ENCODE measurements at places on chromosomes 16 and 17.

DNA sequence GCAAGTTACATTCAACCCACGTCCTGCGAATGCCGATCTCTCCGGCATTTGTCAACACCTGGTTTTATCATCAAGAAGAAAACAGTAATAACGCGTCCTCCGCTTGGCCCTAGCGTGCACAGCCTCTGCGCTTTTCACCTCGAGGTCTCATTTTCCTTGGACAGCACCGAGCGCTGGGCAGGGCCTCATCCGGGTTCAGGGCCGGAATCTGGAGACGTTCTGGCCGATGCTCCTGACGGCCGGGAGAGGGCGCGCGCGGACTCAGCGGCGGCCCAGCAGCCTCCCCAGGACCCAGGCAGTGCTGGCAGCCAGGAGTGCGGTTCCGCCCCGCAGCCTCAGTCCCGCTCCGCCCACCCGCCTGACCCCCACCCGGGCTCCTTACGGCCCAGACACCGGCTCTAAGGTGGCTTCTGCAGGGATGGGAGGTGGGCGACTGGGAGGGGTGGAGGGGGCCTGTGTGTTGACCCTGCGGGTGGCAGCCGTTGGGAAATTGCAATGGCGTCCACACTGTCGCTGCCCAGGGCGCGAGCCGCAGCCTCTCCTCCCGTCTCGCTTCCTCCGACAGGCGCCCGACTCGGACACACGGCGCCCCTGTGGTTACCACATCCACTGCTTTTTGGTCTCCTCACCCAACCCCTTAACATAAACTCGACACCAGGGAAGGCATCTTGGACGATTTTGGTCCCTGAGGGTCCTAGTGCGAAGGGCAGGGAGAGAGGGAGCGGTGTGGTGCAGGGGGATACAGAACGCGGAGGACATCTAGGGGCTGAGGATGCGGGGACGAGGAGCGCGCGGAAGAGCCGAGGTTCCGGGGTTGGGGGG, 7.4 kb upstream of the FLYWCH1 start:
- DNase-seq = peak; percentile 86

DNA sequence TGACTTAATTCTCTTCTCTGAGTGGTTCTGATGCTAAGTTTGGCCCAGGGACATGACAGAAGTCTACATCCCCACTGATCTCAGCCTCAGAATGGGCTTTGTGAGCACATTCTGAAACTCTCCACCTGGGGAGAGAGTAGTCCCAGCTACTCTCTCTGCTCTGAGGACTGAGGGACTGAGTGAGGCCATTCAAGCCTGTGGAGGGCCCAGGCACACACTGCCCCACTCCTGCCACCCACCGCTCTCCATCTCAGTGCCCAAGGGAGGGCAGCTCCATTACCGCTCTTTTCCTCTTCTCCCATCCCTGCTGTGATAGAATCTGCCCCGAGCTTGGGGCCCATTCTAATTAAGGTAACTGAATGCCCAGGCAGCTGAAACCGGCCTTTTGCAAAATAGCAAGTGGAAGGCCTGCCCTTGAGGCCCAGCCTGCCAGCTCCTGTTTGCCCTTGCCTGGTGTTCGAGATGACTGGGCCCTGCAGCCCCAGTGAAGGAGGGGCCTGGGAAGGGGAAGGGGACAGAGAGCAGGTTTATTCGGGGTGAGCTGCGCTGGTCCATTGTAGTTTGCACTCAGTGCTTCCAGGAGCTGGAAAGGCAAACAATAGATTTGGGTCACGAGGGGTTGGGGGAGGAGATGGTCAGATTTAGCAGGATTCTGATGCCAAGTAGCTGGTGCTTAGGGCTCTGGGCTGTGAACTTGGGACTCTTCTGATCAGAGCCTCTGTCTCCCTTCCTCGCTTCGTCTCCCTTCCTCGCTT, 76.2 kb downstream of the RAB11FIP4 start:
- no peak for DNase-seq

DNA sequence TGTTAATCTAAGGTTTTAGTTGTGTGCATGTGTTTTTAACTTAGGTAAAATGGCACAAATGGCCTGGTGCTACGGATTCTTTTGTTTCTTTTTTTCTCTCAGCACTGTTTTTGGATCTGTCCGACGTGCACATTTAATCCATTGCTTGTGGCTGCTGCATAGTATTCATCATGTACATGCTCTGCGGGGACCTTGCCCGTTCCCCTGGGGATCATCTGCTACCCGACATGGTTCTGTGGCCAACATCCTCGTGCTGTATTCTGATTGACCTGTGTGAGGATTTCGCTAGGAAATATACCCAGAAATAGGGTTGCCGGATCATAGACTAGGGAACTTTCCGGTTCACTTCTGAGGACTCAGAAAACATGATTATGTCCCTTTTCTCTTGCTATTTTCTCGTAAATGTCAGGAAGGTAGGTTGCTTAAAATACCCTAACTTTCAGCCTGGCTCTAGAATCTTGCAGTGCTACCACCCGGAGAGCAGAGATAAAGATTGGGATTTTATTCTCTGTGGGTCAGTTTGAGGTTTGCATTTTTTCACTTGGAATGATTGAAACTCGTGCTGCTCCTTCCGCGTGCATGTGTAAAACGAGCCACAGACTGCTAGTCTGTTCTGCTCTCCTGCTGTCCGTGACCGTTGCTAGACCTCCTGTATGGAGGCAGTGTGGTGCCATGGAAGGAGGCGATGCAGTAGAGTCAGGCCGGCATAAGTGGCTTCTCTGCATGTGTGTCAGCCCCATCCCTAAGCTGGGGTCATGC, 42.9 kb downstream of the LDHD start:
- DNase-seq = no peak

DNA sequence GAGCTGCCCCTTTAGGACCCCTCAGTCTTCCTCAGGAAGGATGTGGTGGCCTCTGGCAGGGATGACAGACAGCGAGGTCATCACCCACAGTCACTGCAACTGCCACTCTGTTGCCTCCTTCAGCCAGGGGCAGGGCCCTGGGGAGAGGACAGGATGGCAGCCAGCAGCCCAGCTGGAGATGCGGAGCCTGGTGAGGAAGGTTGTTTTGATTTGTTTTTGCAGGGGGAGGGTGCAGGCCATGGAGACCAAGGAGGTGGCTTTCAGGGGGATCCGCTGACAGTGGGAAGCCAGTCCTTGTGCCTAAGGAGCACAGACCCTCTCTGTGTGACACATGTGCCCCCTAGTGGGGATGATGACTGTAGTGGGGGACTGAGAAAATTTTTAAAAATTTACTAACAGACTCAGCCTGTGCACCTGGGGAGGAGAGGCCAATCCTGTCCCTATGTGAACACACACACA, 7.4 kb downstream of the PRCD start:
- peak; percentile 54 for DNase-seq

DNA sequence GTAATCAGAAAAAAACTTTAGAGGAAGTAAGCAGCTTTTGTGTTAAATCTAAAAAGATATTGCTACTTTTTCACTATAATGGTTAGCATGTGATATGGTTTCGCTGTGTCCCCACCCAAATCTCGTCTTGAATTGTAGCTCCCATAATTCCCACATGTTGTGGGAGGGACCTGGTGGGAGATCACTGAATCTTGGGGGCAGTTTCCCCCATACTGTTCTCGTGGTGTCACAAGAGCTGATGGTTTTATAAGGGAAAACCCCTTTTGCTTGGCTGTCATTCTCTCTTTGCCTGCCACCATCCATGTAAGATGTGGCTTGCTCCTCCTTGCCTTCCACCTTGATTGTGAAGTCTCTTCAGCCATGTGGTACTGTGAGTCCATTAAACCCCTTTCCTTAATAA, 117.1 kb downstream of the KCNJ2 start:
- DNase-seq = no peak

DNA sequence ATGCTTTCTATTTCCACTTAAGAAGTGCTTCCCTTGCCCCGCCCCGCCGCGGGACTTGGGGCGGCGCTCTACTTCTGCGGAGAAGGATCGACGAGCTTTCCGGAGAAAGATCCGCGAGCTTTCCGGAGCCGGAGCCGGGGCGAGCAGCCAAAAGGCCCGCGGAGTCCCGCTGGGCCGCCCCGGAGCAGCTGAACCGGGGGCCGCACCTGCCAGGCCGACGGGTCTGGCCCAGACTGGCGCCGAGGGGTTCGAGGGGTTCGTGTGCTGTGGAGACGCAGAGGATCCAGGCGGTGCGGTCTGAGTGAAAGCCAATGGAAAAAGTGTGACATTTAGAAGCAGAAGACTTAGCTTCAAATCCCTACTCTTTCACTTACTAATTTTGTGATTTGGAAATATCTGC, 50.8 kb downstream of the TBC1D26 start:
- DNase-seq = no peak
